ENCODE measurements at places on chromosomes 2 and 18.

GRCh38 chr2:218234521-218234920 is 17.5 kb downstream of the ARPC2 start:
- no peak for DNase-seq

DNA sequence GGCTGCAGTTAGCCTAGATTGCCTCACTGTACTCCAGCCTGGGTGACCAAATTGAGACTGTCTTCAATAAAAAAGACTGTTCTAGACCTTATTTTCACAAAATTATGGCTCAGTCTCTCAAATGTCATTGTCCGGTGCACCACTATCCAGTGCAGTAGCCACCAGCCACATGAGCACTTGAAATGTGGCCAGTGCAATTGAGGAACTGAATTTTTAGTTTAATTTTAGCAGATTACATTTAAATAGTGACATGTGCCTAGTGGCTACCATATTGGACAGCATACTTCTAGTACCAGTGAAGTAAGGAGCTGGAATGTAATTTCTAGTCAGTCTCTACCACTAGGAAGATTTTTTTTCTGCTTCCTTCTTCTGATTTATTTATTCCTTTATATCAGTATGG is 39.4 kb downstream of the KCMF1 start:
- no peak for DNase-seq

- no peak for DNase-seq
These were observed 559.5 kb upstream of the GCFC2 start for GRCh38 chr2:76270096-76270710.

GRCh38 chr2:189836644-189837043 is 52.4 kb downstream of the PMS1 start:
- no peak for DNase-seq
